ENCODE measurements at places on chromosomes 1 and 21.

GRCh38 chr1:149942207-149942606 lies 5.5 kb upstream of the MTMR11 start:
- DNase-seq, result no peak

DNA sequence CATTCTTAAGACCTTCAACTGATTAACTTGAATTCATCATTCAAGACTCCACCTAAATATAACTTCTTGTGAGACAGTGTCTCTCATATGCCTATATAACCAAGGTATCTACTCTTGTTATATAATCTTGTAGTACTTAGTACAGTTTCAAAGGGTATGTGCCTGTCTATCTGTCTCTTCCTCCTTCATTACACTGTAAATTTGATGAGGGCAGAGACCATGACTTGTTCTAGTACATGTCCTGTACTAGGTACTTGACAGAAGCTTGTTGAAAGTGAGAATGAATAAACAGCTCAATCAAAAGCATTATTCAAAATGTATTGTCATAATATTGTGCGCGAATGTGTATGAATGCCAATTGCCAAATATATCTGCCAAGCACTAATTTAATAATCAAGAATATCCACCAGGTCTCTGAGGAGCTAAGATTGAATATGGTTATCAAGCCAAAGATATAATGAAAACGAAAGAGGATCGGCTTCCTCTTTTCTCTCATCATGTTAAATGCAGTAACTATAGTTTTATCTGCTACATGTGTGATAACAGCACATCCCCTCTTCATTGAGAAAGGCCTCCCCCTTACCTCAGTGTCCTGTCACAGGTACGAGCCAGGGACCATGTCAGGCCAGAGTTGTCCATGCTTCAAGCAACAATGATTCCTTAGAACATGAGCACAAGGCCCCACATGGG lies 117.3 kb downstream of the UCHL5 start:
- no peak for DNase-seq

GRCh38 chr1:178055779-178056471 lies 38.0 kb upstream of the RASAL2 start:
- no peak for DNase-seq

DNA sequence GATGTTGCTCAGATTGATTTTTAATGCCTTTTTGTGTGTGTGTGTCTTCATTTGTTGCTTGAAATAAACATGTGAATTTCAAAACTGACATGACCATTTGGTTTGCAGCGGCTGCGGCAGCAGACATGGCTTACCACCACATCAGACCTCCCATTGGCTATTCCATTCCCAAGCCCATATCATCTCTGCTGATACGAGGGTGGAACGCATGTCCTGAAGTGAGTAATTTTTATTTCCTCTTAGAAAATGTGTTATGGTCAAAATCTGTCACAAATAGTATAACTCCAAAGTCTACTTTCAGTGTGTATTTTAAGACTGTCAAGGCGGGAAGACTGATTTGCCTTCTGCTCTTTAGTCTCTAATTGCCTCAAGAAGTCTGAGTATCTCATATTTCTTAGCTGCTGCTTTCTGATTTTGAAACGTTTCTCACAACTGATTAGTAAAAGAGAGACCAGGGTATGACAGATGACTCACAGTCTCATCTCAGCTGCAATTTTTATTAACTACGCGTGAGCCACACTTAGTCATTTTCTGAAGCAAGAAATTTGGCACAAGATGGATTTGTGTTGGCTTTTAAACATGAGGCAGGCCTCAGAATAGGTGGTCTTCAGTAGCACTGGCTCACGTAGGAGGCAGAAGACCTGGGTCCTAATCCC lies 49.0 kb downstream of the LRRC53 start:
- no peak for DNase-seq

GRCh38 chr1:215718575-215719287 lies 151.6 kb downstream of the KCTD3 start:
- no peak for DNase-seq

GRCh38 chr1:23561076-23561812 lies 1.9 kb upstream of the ID3 start:
- no peak for DNase-seq

DNA sequence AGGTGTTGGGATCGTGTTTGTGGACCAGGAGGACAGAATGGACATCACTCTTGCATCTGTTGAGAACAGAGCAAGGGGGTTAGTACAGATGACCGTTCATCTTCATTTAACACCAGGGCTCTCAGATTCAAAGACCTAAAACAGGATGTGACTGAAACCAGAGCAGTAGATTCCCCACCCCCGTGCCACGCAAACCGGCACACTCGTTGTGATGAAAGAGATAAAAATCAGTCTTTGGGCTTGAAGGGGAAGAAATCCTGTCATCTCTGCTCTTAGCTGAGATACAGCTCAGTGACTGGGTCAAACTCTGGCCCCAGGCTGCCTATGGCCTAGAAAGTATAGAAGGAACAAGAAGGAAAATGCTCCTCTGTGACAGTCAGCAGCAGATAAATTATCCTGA lies 146.2 kb upstream of the KRTAP19-8 start:
- DNase-seq, result no peak

DNA sequence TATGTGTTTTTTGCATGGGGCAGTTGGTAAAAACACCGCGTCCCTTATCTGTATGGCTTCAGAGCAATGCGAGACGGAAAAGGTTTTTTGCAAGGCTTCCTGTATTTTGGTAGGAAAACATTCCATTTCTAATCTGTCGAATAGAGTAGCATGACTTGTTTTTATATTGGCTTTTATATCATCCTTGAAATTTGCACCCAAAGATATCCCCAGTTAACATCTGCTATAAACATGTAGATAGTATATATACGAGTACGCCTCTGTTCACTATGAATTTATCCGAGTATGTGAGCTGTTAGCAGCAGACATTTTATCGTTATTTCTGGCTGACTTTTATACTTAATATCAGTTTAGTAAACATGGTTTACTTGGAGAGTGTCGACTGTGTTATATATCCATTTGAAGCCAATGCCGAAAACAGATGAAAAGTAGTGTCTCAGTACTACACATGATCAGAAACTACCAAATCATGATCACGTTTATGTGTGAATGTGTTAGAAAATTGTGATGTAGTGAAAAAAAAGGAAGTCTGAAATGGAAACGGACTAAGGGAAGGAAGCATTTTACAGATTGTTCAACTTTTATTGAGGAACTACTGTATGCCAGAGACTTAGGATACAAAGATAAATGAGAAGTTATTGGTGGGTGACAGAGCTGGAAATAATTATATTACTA lies 1.0 kb downstream of the LEPR start:
- DNase-seq, result no peak

DNA sequence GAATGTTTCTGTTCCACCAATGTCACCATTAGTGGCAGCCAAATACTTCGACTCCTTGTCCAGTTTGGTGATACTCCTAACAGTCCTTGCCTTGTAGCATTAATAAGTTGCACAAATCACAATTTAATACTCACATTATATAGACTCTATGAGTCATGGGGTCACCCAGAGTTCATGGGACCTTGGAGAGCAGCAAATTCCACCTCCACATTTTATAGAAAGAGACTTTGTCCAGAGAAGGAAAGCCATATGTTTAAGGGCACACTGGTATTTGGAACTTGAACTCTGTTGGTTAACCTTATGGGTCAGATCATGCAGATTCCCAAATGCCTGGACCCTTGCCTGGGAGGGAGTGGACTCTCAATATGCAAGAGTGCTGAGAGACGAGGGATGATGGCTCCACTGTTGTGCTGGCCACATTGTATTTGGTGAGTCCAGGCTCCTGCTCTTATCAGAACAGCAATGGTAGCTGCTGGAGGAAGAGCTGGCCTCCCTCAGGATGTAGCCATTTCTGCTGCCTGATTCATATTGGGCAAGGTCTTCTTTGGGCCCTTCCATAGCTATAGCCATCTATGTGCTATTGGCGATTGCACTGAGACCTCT lies 30.6 kb downstream of the DNAJC6 start:
- no peak for DNase-seq

- DNase-seq, result no peak
Observed at GRCh38 chr1:45974541-45975269, 157.7 kb downstream of the PIK3R3 start.

DNA sequence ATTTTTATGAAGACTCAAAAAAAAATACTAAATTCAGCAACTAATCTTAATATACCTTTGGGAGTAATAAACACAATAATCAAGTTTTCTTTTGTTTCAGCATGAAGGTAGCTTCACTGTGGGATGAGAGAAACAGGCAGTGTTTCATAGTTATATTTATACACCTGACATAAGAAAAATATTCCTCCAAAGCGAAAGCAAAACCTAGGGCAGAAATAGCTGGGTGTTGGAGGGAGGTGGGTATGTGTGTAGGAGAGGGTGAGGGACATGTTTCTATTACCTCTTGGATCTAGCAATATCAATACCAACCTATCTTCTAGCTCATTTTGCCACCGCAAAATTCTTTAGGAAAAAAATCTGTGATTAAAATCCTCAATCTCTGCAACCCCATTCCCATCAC lies 24.9 kb upstream of the MAN1A2 start:
- no peak for DNase-seq

DNA sequence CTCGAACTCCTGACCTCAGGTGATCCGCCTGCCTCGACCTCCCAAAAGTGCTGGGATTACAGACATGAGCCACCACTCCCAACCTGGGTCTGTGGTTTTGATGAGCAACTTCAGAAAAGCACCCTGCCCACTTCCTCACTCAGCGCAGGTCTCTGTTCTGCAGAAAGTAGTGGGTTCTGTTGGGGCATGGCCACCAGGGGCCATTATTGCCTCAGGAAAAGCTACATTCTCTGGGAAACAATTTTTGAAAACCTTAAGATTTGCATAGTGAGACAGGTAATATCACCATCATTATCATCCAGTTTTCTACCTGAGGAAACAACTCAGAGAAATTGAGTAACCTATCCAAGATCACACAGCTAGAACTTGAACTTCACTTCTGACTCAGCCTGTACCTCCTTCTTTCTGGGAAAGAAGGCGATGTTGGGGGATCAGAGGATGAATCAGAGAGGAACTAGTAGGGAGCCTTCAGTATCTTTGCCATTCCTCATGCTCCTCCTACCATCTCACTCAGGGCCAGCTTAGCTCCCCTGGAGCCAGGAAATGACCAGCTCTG lies 7.1 kb upstream of the NES start:
- DNase-seq, result no peak

DNA sequence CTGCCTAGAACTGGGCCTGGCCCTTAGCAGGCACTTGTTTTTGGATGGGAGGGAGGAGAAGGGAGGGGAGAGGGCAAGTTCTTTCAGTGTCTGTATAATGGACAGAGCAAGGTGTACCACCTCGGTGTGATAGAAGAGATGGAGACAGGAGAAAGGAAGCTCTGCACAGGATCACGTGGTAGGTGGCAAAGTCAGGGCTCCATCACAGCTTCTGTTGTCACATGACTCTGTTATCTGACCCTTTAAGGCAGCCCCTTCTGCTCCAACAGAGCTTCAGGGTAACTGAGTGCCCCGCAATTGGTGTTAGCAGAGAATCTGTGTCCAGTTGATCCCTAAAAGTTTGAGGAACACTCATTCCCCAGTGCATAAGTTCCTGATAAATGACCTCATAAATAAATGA lies 16.5 kb upstream of the ETS2 start:
- no peak for DNase-seq

- no peak for DNase-seq
Observed at GRCh38 chr21:9763306-9763705, 758.1 kb upstream of the TPTE start.

- no peak for DNase-seq
Observed at GRCh38 chr1:233097959-233098580, 147.7 kb downstream of the NTPCR start.

GRCh38 chr1:160431006-160431405 lies 30.6 kb downstream of the VANGL2 start:
- no peak for DNase-seq

GRCh38 chr1:1540090-1540817 lies at the start of gene TMEM240:
Gene TMEM240, minus strand, starts transcription at chr1:1540624. Its CDS starts 278 bp downstream, at chr1:1540346.
- no peak for DNase-seq

DNA sequence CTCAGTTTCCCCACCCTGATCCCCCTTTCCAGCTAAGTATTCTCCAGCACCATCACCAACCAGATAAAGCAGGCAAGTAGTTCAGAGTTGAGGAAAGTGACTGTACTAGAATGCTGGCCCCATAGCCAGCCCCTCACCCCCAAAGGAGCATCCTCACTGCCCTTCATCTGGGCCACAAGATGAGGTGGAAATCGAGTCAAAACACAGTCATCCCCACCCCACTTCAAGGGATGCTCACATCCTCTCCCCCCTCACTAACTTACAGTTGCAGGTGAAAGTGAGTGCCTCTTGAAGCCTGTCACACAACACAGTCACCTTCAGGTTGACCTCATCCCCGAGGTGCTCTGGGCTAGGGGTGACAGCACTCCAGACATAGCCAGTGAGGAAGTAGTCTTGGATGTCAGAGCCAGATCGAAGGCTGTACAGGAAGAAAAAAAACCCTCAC lies 30.4 kb downstream of the PIK3C2B start:
- DNase-seq, result no peak

GRCh38 chr1:25700626-25701025 lies 84.0 kb downstream of the MAN1C1 start:
- DNase-seq, result no peak

DNA sequence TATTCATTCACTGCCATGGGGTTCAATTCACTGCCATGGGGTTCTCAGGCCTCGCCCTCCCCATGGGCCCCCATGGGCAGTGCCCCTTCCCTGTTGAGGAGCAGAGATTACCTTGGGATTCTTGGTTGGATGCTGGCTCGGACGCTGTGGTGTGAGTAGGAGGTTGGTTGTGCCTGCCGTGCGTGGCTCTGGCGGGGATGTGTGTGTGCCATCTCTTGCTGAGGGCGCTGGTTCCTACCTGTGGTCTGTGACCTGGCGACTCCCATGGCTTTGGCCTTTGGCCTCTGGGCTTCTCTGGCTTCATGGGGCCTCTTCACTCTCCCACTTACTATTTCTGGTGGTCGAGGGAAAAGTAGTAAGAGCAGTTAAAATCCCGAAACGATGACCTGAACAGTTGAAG lies 42.1 kb downstream of the PCNT start:
- DNase-seq, result no peak

DNA sequence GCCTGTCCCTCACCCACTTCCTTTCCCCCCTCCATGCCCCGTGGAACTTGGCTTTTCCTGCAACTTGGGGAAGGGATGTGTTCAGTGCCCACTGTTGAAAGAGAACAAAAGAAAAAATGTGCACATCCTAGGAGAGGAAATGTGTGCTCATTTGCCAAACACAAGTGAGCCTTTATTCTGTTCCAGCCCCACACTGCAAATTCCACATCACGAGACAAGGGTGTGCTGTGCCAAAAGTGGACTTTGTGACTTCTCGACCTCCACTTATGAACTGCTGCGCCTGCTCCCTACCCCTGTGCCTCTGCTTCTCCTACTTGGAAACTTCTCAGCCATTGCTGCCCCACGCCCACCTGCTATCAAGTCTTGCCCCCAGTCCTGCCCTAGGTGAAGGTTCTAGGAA lies 97.0 kb upstream of the GRIK3 start:
- DNase-seq, result no peak

GRCh38 chr1:20485527-20486456 lies at the start of gene CAMK2N1:
Gene CAMK2N1, minus strand, starts transcription at chr1:20486210. Its CDS starts 831 bp downstream, at chr1:20485379.
- no peak for DNase-seq
